ENCODE measurements at places on chromosomes 12 and 14. TPM values are rescaled to one million over a fixed set of nuclear protein-coding genes. Genes with fewer than 3 reads are reported as not detected.

DUSP6 gene
- total RNA-seq: 34.5 TPM

FITM1 gene
- total RNA-seq: not detected

FOXN4 gene
- total RNA-seq: 0.16 TPM

CLEC7A gene
- total RNA-seq: 4.5 TPM

FAM181A gene
- 3.0 TPM for total RNA-seq

NPFF gene
- total RNA-seq: not detected

AQP2 gene
- not detected for total RNA-seq

DPPA3 gene
- total RNA-seq: not detected

CCDC85C gene
- total RNA-seq: 9.7 TPM

RPL10L gene
- total RNA-seq: not detected

EMC9 gene
- total RNA-seq: 9.5 TPM

FAM186B gene
- not detected for total RNA-seq

GLS2 gene
- 5.9 TPM for total RNA-seq

KRT2 gene
- not detected for total RNA-seq

B4GALNT3 gene
- total RNA-seq: 2.2 TPM

KRT6C gene
- total RNA-seq: not detected

MIPOL1 gene
- total RNA-seq: 29.9 TPM

OASL gene
- 0.16 TPM for total RNA-seq

HOTAIR gene
- not detected for total RNA-seq

DPY19L2 gene
- 38.4 TPM for total RNA-seq

ESR2 gene
- 1.4 TPM for total RNA-seq

MANSC1 gene
- 1.9 TPM for total RNA-seq

SERPINA1 gene
- 1.4 TPM for total RNA-seq

SCARB1 gene
- total RNA-seq: 8.9 TPM

AKAP5 gene
- 31.7 TPM for total RNA-seq

GUCY2C gene
- total RNA-seq: under 0.01 TPM

SPX gene
- 0.16 TPM for total RNA-seq

ACYP1 gene
- total RNA-seq: 16.2 TPM

ART4 gene
- not detected for total RNA-seq

SLC2A14 gene
- total RNA-seq: not detected

LIN7A gene
- 37.7 TPM for total RNA-seq

LRIG3 gene
- 12.3 TPM for total RNA-seq

KLHL33 gene
- 0.31 TPM for total RNA-seq

TAS2R30 gene
- total RNA-seq: 22.1 TPM

CAPZA3 gene
- not detected for total RNA-seq

CMTM5 gene
- total RNA-seq: 0.62 TPM

KRT6A gene
- 0.62 TPM for total RNA-seq

NFATC4 gene
- 5.1 TPM for total RNA-seq

PIK3C2G gene
- 0.31 TPM for total RNA-seq

KDM5A gene
- total RNA-seq: 74.4 TPM

HCAR3 gene
- total RNA-seq: 0.16 TPM

PRPH gene
- not detected for total RNA-seq

FAR2 gene
- total RNA-seq: 62.2 TPM

STON2 gene
- total RNA-seq: 38.8 TPM

SOAT2 gene
- not detected for total RNA-seq

IFT81 gene
- 90.6 TPM for total RNA-seq

CCDC88C gene
- total RNA-seq: 14.3 TPM

OR4E2 gene
- not detected for total RNA-seq

RHOJ gene
- total RNA-seq: 2.3 TPM

ANO6 gene
- total RNA-seq: 15.3 TPM

CACNA2D4 gene
- total RNA-seq: not detected

NGB gene
- total RNA-seq: 4.1 TPM

LMNTD1 gene
- 1.1 TPM for total RNA-seq

FERMT2 gene
- total RNA-seq: 124 TPM

TTC6 gene
- total RNA-seq: 0.62 TPM

EIF2S1 gene
- 92.8 TPM for total RNA-seq

KRT85 gene
- total RNA-seq: not detected
